Inflammatory macrophage treated with lipopolysaccharide for 4 hours (primary cell): ENCODE measurements at places on chromosomes 6 and 20.

- no peak for DNase-seq
Measured at GRCh38 chr20:44336725-44337380, at the start of gene R3HDML. R3HDML (plus strand) TSS chr20:44337043; CDS start chr20:44337158, 115 bp downstream.

GRCh38 chr20:53737396-53738038, 143.9 kb upstream of the ZNF217 start:
- peak; percentile 39 for DNase-seq

DNA sequence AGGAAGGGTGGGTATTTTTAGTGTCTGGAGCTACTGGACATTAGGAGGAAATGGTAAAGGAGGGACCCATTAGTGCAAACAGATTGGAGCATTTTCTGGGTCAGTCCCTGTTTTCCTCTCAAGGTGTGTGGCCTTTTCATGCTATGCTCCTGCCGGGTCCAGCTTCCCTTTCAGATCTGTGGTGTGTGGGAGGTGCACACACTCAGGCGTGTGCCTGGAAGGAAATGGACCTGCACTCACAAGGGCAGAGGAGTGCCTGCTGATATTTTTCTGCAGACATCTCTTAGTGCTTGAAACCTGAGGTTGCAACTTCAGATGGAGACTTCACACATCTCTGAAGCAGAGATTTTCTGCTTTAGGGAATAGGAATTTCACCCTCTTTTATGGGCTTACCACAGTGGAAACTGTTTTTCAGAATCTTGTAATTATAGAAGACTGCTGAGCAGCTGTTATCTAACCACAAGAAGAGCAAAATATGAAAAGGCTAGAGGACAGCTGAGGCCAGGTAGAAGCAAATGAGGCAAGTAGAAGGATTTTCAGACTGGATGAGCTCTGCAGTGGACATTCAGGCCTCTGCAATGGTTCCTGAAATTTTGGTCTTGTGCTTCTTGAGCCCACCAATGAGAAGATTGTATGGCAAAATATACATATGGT, 764.3 kb downstream of the QKI start:
- DNase-seq: no peak

- peak; percentile 20 for DNase-seq
Measured at GRCh38 chr6:164109770-164110140, 695.2 kb downstream of the QKI start.

- peak; percentile 89 for DNase-seq
Measured at GRCh38 chr6:24936641-24937317, 1.0 kb upstream of the RIPOR2 start.

GRCh38 chr6:72626126-72626525, 4.3 kb downstream of the KCNQ5 start:
- no peak for DNase-seq

DNA sequence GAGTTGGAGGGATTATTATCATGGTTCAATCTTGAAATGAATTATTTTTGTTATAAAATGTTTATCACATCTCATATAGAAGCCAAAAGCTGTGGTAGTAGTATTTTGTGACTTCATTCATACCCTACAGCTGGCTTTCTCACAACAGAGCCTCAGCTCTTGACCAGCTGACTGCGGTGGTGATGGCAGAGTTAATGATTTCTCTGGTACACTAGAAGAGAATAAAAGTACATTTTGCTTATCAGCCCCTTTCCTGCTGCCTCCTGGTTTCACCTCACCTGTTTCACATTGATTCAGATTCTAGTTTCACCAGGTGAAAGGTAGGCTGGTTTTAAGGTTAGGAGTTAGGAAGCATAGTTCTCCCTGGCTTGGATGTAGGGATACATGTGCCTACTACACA, 55.7 kb downstream of the AFG1L start:
- DNase-seq: no peak

GRCh38 chr6:54020334-54020733, 90.9 kb upstream of the MLIP start:
- no peak for DNase-seq

- DNase-seq: no peak
Measured at GRCh38 chr20:45833883-45834796, 541 bp downstream of the SNX21 start.

- peak; percentile 48 for DNase-seq
Measured at GRCh38 chr6:105560611-105561066, 157.8 kb upstream of the PREP start.

GRCh38 chr6:15244620-15245360, 1.1 kb upstream of the JARID2 start:
- DNase-seq: no peak

DNA sequence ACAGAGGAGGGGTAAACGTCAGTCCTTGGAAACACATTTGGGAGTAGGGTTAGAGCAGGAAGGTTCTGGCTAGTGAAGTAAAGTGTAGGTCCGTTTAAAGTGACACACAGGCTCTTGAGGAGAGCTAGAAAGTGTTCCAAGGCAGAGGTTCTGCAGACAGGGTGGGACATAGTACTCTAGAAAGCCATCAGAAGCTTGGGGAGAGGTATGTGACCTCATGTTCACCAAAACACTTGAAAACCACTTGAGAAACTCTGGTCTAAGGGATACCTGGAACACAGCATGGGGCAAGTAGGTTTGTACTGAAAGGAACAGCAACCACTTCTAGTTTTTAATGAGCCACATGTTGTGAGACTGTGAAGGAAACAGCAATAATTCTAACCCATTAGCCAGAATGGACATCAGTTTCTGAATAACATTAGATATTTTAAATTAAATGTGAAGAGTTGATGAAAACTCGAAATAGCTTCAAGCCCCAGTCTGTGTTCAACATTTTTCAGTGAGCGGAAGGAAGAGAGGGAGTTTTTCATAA, 49.0 kb downstream of the SOBP start:
- no peak for DNase-seq

- DNase-seq: no peak
Measured at GRCh38 chr6:104575536-104575935, 284.2 kb downstream of the HACE1 start.

DNA sequence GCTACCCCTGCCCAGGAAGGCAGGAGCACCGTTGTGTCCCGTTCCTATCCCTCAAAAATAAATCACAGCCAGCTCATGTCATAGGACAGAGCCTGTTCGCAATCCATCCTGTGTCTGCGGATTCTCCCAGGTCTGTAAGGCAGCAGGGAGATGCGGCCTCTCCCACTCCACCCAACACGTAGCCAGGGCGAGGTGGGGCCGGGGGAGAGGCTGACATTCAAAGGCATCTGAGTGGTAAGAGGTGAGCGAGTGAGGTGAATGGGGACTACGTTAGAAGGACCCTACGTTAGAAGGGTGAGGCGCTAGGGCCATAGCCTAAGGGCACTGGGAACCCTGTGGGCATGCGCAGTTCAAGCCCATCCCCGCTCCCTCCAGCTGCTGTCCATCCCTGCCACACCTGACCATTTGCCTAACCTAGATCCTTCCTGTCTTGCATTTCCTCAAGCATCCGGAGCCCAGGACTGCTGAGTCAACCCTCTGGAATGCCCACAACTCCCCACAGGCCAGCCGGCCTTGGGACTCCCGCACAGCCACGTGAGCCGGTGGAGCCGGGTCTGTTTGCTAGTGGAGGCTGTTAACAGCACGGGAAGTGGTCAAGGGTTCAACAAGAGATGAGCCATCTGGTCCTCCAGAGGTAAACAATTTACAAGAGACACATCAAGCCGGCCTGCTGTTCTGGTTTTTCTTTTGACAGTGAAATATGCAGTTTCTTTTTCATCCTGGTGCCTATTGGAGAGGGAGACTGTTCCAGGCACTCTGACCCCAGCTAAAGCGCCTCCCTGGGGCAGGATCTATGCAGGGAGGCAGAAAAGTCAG, 45.9 kb downstream of the RIPOR3 start:
- DNase-seq: no peak

- DNase-seq: no peak
Measured at GRCh38 chr20:19022118-19022575, 190.3 kb upstream of the SLC24A3 start.

DNA sequence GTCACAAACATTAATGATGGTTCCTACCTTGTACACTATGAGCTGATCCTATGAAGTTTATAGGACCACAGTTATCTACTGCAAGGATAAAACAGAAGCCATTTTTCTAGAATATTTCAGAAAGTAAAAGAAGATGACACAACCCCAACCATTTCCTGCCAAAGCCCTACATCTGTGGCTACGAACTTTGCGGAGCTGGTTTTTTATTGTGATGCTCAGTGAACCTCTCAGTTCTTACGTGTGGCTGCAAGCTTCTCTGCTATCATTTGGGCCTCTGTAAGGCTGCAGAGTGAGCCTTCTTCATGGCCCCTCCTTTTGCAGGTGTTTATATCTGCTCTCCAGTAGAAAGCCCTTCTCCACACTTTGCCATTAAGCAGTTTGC, 17.8 kb upstream of the TAGAP start:
- DNase-seq: no peak

DNA sequence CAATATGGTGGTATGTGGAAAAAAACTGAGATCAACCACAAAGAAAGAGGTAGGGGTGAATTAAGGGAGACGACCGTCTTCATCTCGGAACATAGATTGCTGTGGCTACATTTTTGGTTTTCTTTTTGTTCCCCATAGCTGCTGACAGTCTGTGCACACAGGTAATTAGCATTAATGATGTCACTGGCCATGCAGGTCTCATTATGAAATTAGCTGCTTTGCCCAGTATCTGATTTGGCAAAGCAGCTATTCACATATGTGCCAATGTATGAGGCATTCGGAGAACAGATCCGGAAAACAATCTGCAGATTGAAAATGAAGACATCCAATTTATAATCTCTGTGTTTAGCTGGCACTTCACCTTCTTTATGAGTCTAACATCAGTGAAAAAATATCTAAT, 13.1 kb downstream of the NOX3 start:
- no peak for DNase-seq

DNA sequence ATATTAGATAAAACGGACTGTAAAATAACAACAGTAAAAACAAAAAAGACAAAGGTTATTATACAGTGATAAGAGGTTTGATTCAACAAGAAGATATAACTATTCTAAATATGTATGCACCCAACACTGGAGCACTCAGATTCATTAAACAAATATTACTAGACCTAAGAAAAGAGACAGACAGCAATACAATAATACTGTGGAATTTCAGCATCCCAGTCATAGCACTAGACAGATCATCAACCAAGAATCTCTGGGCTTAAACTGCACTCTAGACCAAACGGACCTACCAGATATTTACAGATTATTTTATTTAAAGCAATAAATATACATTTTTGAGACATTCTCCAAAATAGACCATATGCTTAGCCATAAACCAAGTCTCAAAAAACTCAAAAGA, 263.8 kb downstream of the C6orf118 start:
- no peak for DNase-seq

- peak; percentile 80 for DNase-seq
Measured at GRCh38 chr6:22062807-22063408, 233.9 kb downstream of the PRL start.

- DNase-seq: no peak
Measured at GRCh38 chr6:143267760-143268159, 182.7 kb downstream of the ADAT2 start.

DNA sequence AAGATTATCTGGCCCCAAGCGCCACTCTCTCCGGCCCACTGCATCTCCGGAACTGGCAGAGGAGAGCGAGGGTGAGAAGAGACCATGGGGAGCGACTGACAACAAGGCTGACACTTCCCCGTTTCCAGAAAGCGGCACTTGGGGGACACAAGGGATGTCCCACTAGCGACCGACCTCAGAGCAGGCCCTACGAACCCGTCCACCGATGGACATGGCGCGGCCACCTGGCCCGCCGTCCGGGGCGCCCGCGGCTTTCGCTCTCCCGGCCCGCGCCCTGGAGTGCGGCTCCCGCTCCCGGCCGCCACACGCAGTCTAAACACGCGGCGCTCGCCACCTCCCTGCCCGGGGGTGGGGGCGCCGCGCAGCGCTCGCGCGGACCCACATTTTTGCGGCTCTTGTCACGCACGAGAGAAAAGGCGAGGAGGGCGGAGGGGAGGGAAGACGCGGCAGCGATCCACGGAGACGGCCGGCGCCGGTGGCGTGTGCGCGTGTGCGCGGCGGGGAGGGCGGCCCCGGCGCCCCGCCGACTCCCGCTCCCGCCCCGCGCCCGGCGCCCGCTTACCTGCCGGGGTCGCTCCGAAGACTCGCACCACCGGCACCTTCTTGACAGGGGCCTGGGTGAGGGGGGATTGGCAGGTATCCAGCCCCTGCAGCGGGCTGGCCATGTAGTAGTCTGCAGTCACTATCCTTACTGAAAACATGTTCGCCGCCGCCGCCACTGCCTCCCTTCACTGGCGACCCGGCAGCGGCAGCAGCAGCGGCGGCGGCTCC, 645 bp downstream of the REV3L start:
- DNase-seq: peak; percentile 46

- peak; percentile 28 for DNase-seq
Measured at GRCh38 chr6:124854338-124854922, 107.8 kb upstream of the RNF217 start.

DNA sequence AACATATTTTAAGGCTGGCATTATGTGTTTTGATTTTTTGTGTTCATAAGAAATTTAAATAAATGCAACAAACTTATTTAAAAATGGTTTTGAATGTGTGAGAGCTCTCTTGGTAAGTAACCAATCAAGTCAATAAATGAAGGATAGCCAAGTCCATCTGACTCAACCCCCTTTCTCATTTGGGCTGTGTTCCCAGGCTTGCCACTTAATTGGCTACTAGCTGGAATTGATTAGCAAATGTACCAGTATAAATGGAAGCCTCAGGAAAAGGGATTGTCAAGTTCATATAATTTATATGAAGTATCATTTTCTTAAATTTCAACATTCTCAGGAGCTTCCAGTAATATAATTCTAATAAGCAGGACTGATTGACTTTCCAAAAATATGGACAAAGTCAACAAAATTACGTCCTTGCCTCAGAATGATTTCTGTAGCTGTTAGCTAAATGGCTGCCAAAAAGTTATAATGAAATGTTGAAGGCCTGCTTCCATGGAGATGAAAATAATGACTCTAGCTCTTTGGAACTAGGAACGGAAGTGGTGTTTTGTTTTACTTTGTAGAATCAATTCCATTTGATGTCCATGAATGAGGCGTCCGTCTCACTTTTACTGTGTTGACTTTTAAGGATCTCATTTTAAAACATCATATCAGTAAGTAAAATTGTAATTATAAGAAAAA, 614.9 kb downstream of the CDH26 start:
- no peak for DNase-seq

GRCh38 chr20:63789836-63790571, 41.1 kb downstream of the ZBTB46 start:
- DNase-seq: no peak

DNA sequence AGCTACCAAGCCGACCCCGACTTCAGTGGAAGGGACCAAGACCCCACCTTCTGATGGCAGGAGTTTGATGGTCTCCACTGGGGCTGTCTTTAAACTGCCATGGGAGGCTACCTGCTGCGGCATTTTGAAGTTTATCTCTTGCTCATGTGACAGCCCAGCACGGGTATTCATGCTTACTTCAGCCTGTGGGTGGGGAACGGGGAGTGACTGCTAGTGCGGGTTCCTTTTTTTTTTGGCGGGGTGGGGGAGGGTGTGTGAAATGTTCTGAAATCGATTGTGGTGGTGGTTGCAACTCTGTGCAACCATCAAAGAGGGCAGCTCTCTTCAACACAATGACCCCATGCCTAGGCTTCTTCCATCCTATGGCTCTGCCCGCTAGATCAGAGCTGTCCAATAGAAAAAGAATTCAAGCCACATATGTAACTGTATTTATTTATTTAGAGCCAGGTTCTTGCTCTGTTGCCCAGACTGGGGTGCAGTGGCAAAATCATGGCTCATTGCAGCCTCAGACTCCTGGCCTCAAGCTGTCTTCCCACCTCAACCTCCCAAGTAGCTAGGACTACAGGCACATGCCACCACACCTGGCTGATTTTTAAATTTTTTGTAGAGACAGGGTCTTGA, 53.7 kb downstream of the PPP1R16B start:
- DNase-seq: peak; percentile 57

GRCh38 chr20:57881466-57882385, 171.9 kb upstream of the PMEPA1 start:
- DNase-seq: no peak
